ENCODE measurements at places on chromosomes 2 and 18. TPM values are rescaled to one million over a fixed set of nuclear protein-coding genes. Genes with fewer than 3 reads are reported as not detected.

DNA sequence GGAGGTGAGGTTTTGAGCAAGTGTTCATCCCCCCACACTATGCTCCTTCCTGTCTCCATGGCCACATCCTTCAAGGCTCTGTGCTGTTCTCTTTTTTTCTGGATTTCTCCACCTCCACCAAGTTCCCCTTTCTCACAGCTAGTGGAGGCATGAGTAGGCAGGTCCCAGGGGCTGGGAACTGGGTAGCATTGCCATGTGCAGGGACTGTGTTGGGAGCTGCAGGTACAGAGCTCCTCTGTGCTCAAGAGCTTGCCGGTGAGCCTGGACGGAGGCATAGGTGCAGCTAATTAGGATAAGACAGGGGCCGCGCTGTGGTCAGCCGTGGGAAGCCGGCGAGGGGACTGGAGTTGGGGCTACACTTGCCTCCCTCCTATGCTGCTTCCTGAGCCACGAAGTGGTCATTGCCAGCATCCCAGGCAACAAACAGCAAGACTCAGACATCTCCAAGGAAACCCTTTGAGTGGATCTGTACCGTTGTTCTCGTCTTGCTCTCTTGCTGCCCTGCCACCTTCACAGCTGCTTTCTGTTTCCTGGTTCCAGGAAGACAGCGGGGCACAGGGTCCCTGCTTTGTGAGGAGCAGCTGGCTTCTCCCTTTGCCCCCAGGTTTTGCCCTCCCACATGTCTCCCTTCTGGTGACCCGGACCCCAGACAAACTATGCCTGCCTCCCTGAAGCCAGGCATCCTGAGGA is 36.9 kb downstream of the ATOH8 start:
- H3K27ac ChIP-seq: no peak overlapping the region
- peaks cover 58% of the 10 kb centered on the region for H3K4me1 ChIP-seq
- H3K27me3 ChIP-seq: peaks cover 12% of the 10 kb centered on the region
- no peaks in the 10 kb centered on the region for H3K36me3 ChIP-seq

GRCh38 chr2:28991021-28991420 is 9.9 kb downstream of the TOGARAM2 start:
- DNase-seq: no peak
- H3K4me1 ChIP-seq: peaks cover 32% of the 10 kb centered on the region
- no peak overlapping the region for H3K4me3 ChIP-seq
- H3K27ac ChIP-seq: peak overlapping the region; percentile 24
- H3K27me3 ChIP-seq: no peaks in the 10 kb centered on the region

Gene GKN2
- not detected for total RNA-seq

- H3K27me3 ChIP-seq: peaks cover 14% of the 10 kb centered on the region
- no peak overlapping the region for H3K4me3 ChIP-seq
- H3K36me3 ChIP-seq: no peaks in the 10 kb centered on the region
- H3K4me1 ChIP-seq: peaks cover 19% of the 10 kb centered on the region
- no peak for DNase-seq
These were observed 180.1 kb downstream of the EN1 start for GRCh38 chr2:118667348-118667747.

- DNase-seq: no peak
- no peaks in the 10 kb centered on the region for H3K36me3 ChIP-seq
- peaks cover 9% of the 10 kb centered on the region for H3K4me1 ChIP-seq
- H3K27ac ChIP-seq: no peak overlapping the region
These were observed 2.7 kb upstream of the VWA3B start for GRCh38 chr2:98084151-98084868.

DNA sequence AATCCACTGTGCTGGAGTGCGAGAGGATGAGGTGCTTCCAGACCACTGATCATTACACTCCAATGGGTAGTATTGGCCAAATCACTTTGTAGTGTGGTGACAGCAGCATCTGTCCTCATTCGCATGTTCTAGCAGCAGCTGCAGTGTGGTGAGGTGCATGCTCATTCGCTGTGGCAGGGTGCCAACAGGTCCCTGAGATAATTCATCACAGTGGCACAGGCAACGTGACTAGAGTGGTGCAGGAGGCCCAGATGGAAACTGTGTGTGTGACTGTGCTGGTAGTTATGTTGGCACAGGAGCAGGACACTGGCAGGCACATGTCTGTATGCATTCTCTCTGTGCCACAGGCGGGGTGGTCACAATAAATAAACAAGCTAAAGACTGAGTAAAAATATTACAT is 329.5 kb upstream of the SYT4 start:
- H3K4me3 ChIP-seq: no peak overlapping the region
- no peaks in the 10 kb centered on the region for H3K27me3 ChIP-seq
- H3K4me1 ChIP-seq: no peaks in the 10 kb centered on the region

Gene ASB18
- not detected for total RNA-seq

- H3K4me3 ChIP-seq: no peak overlapping the region
- DNase-seq: no peak
- peaks cover 44% of the 10 kb centered on the region for H3K4me1 ChIP-seq
- no peaks in the 10 kb centered on the region for H3K27me3 ChIP-seq
These were observed 32.6 kb downstream of the BIN1 start for GRCh38 chr2:127074358-127074757.

- H3K4me1 ChIP-seq: no peaks in the 10 kb centered on the region
- H3K36me3 ChIP-seq: no peaks in the 10 kb centered on the region
- H3K27ac ChIP-seq: no peak overlapping the region
- no peak overlapping the region for H3K4me3 ChIP-seq
These were observed 14.5 kb downstream of the TMEM185B start for GRCh38 chr2:120208381-120209353.

GRCh38 chr2:109254174-109254904 is 125.3 kb downstream of the SH3RF3 start:
- no peaks in the 10 kb centered on the region for H3K27me3 ChIP-seq
- no peak overlapping the region for H3K27ac ChIP-seq
- H3K36me3 ChIP-seq: peaks cover 4% of the 10 kb centered on the region
- DNase-seq: no peak

Gene OSR1
- total RNA-seq: 32.3 TPM

- H3K36me3 ChIP-seq: no peaks in the 10 kb centered on the region
- no peak overlapping the region for H3K27ac ChIP-seq
- H3K4me1 ChIP-seq: no peaks in the 10 kb centered on the region
- H3K4me3 ChIP-seq: no peak overlapping the region
- no peak for DNase-seq
- peaks cover 3% of the 10 kb centered on the region for H3K27me3 ChIP-seq
These were observed 134.7 kb downstream of the TPGS2 start for GRCh38 chr18:36693931-36694620.

DNA sequence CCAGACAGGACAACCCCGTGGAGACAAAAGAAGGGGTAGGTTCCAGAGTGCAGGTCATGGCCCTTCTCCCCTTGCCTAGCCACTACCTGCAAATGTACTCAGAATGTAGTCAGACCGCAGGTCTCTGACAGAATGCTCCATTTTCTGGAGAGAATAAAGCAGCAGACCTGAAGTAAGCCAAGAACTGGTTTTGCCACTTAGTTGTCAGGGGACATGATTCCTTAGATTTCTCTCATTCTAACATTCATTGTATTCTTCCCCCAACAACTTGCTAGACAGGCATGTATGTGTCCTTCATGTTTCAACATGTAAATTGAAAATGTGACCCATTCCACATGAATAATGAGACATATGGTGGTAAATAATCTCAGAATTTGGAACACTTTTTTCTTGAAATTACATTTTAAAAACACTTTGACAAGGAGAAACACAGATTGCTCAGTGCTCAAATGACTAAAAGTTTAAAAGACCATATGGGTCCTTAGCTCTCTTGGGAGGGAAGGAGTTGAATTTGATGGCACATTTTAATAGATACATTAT is 142.4 kb downstream of the CCBE1 start:
- H3K27ac ChIP-seq: no peak overlapping the region
- no peak overlapping the region for H3K4me3 ChIP-seq
- no peaks in the 10 kb centered on the region for H3K4me1 ChIP-seq
- H3K27me3 ChIP-seq: no peaks in the 10 kb centered on the region
- DNase-seq: no peak
- H3K36me3 ChIP-seq: peaks cover 2% of the 10 kb centered on the region

DNA sequence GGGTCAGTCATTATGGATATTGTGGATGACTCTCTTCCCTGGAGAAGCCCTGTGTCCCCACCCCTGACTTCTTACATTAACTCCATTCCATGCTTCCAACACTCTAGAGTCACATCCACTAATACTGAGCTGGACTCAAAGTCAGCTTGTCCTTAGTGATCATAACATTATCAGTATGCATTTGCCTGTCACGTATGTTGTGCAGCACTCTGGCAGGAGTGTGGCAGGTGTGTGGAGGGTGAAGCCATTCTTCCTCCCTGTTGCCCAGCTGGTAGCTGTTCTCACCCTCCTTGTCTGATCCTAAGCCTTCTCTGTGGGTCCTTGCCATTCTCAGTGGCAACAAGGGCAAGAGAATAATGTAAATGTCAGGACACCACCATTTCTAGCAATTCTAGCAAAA is 334.1 kb upstream of the RAB6C start:
- no peaks in the 10 kb centered on the region for H3K27me3 ChIP-seq
- no peak overlapping the region for H3K4me3 ChIP-seq
- no peak for DNase-seq
- H3K27ac ChIP-seq: no peak overlapping the region
- H3K4me1 ChIP-seq: no peaks in the 10 kb centered on the region
- H3K36me3 ChIP-seq: no peaks in the 10 kb centered on the region

DNA sequence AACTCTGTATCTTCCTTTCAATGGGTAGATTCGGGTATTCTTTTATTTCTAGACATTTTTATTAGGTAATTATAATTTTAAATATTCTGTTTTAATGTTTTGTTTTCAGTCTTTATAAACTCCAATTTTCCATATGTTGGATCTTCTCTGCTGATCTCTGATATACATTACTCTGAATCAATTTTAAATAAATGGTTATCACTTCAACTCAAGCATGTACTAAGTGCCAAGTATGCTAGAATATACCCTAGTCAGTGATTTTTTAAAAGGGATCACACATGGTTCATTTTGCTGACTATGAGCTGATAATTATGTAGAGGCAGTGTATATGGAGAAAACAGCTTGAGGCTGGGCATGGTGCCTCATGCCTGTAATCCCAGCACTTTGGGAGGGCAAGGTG is 41.7 kb upstream of the NCOA1 start:
- H3K4me3 ChIP-seq: no peak overlapping the region
- H3K27me3 ChIP-seq: no peaks in the 10 kb centered on the region
- peaks cover 4% of the 10 kb centered on the region for H3K36me3 ChIP-seq
- H3K4me1 ChIP-seq: peaks cover 2% of the 10 kb centered on the region
- no peak for DNase-seq

DNA sequence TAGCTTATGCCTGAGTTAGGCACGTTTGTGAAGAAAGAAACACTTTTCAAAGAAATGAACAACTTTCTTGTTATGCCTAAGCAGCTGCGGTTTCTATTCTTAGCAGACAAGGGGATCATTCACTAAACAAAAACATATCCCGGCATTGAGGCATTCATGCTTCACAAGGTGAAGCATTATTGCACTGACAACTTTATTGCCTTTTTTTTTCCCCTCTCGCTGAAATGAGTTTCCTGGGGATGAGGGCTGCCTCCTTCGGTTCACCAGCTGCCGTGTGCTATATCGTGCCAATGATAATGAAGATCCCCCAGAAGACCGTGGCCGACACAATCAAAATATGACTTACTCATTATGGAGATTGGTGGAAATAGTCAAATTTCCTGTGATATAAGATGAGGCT is 288.2 kb upstream of the ST6GAL2 start:
- H3K4me1 ChIP-seq: peaks cover 8% of the 10 kb centered on the region
- no peak overlapping the region for H3K27ac ChIP-seq
- H3K36me3 ChIP-seq: no peaks in the 10 kb centered on the region
- DNase-seq: no peak

DNA sequence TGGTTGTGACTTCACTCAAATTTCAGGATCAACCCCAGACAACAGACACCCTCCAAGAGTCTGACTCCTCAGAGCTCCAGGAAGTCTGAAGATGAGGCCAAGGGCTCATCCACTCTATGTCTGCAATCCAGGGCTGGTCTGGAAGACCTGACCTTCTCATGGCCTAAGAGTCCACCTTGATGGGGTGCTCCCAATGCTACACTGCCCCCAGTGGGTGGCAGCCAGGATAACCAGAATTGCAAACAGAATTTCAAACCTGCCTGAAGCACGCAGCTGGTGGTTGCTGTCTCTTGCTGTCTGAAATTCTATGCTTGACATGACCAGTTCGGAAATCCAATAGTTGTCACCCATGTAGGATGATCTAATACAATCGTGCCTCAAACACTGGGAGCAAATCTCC is 96.0 kb downstream of the UXS1 start:
- H3K4me3 ChIP-seq: no peak overlapping the region
- H3K27me3 ChIP-seq: no peaks in the 10 kb centered on the region
- no peak overlapping the region for H3K27ac ChIP-seq
- H3K4me1 ChIP-seq: no peaks in the 10 kb centered on the region
- DNase-seq: no peak

- peaks cover 85% of the 10 kb centered on the region for H3K4me1 ChIP-seq
- no peak overlapping the region for H3K4me3 ChIP-seq
- no peak for DNase-seq
- peaks cover 5% of the 10 kb centered on the region for H3K36me3 ChIP-seq
- H3K27ac ChIP-seq: no peak overlapping the region
- no peaks in the 10 kb centered on the region for H3K27me3 ChIP-seq
These were observed 112.8 kb downstream of the DOCK10 start for GRCh38 chr2:224929512-224929911.

GRCh38 chr18:8890957-8891464 is 185.7 kb downstream of the MTCL1 start:
- H3K27me3 ChIP-seq: no peaks in the 10 kb centered on the region
- no peak overlapping the region for H3K4me3 ChIP-seq
- peaks cover 22% of the 10 kb centered on the region for H3K4me1 ChIP-seq
- DNase-seq: no peak
- H3K36me3 ChIP-seq: peaks cover 10% of the 10 kb centered on the region
- H3K27ac ChIP-seq: peak overlapping the region; percentile 88

Gene KANSL1L
- 12.2 TPM for total RNA-seq

Gene POTEI
- total RNA-seq: 0.07 TPM

Gene ACVR2A
- total RNA-seq: 12.3 TPM

Gene SERPINB3
- total RNA-seq: not detected

DNA sequence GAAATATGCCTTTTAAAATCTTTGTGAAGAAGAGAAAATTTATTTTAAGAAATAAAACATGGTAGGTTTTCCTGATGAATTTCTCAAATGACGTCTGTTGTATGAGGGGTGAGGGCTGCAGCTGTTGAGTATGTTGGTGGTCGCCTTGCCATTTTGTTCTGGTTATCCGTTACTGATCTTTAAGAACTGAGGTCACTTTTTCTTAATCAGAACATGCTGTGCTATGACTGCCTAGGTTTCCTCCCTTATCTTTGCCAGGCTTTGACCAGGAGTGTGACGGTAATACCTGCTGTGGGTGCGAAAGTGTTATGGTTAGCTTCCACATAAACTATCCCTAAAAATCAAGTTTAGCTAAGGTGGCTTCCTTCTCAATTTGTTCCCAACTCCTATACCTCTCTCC is 176.9 kb downstream of the DIS3L2 start:
- H3K4me3 ChIP-seq: no peak overlapping the region
- DNase-seq: no peak
- no peaks in the 10 kb centered on the region for H3K4me1 ChIP-seq
- no peaks in the 10 kb centered on the region for H3K27me3 ChIP-seq
- H3K27ac ChIP-seq: no peak overlapping the region
- peaks cover 3% of the 10 kb centered on the region for H3K36me3 ChIP-seq

- no peak overlapping the region for H3K4me3 ChIP-seq
- H3K27ac ChIP-seq: no peak overlapping the region
- H3K27me3 ChIP-seq: peaks cover 3% of the 10 kb centered on the region
These were observed 916.0 kb upstream of the CELF4 start for GRCh38 chr18:38481576-38481975.

Gene SGO2
- 4.9 TPM for total RNA-seq

Gene DNER
- not detected for total RNA-seq

Data from chondrocyte (in vitro differentiated cells).